ENCODE measurements at places on chromosomes 11 and 22.
A peak's percentile ranks its signal among the peaks of the same experiment; 100 is the strongest.

GRCh38 chr11:68968306-68969250 is 12.2 kb downstream of the MRGPRD start:
- DNase-seq: no peak

GRCh38 chr22:35367331-35367886 is 13.5 kb upstream of the HMOX1 start:
- no peak for DNase-seq

DNA sequence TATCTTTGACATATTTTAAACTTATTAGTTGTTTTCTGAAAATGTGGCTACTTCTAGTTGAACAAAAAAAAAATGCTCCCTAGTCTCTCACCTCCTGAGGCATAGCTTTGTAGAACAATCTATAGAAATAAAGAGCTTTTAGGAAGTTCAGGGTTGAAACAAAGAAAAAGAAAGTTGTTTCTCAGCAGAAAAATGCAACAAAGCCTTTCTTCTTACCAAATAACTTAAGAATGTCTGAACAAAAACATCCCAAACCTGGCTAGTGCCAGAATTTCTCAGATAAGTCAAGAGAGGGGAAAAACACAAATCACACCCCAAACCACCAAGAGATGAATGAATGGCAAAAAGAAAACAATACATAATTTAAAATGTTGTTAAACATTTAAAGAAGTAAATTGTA is 114.1 kb downstream of the MAML2 start:
- DNase-seq: no peak

DNA sequence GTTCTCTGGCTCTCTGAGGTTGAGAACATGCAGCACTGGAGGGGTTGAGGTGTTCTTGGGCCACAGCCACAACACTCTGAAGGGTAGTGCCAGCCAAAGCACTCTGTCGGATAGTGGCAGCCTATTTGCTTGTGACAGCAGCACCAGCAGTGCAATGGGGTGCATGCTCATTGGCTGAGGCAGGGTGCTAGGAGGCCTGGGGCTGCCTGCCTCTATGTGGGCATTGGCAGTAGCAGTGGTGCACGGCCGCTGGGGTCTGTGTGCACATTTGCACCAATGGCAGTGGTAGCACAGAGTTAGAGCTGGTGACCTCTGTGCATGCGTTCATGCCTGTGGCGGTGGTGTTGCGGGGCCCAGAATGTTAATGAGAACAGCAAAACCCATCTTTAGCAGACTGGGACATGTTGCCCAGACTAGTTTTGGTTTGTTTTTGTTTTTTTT is 25.4 kb downstream of the PI4KA start:
- no peak for DNase-seq

DNA sequence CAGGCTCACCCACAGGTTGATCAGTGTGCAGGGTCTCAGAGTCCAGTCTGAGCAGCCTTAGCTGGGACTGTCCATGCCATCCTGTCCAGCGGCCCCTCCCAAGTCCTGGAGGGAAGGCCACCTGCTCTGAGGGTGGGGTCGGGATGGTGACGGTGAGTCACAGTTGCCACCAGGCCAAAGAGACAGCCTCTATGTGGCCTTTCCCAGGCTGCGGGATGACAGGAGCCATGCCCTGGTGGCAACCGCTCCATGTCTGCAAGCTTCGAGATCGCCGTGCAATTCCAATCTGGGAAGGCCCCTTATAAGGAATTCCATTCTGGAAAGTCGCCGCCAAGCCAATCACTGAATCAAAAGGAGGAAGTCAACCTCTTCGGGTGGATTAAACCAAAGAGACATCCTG is 47.5 kb downstream of the RTL6 start:
- no peak for DNase-seq

- DNase-seq: no peak
These were observed 2.5 kb upstream of the IGLL5 start for GRCh38 chr22:22884888-22885840.

DNA sequence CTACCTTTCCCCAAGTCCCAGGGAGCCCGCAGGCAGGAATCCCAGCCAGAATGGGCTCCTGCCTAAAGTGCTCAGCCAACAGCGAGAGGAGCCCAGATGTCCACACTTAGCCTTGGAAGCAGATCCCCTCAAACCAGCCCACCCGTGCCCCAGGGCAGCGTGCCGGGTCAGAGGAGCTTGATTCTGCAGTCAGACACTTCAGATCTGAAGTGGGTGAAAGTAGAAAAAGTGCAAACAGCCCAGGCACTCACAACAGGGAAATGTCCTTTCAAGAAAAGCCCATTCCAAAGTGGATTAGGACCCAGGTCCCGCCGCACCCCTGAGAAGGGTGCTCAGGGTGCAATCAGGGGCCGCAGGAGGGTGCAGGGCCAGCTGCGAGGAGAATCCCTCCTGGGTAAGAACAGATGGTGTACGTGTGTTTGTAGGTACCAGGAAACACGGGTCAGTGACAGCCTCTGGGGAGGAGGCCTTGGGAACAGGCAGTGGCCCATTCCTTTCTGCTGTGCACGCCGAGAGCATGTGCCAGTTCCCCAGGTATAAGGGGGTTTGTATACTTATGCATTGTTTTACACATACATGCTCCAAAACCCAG is 17.7 kb downstream of the ELFN2 start:
- DNase-seq: no peak

DNA sequence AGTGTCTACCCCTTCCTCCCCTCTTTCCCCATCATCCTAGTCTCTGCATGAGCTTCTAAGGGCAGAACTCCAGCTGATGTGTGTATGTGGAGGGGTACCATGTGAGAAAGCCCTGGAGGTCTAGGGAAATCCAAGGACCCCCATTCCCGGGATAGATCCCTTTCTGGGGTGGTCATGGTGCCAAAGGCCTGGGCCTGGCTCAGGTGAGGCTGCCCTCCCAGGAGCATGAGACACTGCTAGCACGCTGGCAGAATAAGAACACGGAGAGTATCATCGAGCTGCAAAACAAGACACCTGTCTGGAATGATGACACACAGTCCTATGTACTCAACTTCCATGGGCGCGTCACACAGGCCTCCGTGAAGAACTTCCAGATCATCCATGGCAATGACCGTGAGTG is 19.6 kb downstream of the TUB start:
- no peak for DNase-seq

DNA sequence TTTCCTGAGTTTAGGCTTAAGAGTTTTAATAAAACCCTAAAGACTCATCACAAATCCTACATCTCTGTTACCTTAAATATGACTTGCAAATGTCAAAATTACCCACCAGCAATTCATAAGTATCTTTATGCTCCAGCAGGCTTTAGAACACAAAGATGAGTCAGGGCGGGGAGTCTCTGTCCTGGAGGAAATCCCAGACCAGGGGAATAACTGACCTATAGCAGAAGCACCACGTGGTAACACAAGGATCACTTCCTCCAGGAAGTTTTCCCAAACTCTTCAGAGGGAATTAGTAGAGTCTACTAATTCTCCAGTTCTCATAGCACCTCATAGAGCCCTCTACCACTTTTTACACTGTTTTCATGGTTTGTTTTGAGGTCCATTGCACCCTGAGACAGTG is 217.0 kb downstream of the NAV2 start:
- no peak for DNase-seq

- no peak for DNase-seq
These were observed 4.5 kb downstream of the MAPK8IP2 start for GRCh38 chr22:50605002-50605612.

DNA sequence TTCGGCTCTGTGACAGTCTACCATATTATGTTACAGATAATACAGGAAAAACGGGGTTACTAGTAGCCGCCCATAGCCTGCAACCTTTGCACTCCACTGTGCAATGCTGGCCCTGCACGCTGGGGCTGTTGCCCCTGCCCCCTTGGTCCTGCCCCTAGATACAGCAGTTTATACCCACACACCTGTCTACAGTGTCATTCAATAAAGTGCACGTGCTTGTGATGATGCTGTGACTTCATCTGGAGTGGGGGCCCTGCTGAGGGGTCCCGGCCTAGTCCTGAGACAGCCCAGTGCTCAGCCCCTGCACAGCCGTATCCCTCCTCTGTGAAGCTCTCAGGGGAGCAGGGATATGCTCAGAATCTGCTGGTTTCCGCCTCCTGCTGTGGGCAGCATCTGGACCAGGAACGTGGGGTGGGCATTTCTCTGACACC is 1.2 kb downstream of the IFITM1 start:
- no peak for DNase-seq

DNA sequence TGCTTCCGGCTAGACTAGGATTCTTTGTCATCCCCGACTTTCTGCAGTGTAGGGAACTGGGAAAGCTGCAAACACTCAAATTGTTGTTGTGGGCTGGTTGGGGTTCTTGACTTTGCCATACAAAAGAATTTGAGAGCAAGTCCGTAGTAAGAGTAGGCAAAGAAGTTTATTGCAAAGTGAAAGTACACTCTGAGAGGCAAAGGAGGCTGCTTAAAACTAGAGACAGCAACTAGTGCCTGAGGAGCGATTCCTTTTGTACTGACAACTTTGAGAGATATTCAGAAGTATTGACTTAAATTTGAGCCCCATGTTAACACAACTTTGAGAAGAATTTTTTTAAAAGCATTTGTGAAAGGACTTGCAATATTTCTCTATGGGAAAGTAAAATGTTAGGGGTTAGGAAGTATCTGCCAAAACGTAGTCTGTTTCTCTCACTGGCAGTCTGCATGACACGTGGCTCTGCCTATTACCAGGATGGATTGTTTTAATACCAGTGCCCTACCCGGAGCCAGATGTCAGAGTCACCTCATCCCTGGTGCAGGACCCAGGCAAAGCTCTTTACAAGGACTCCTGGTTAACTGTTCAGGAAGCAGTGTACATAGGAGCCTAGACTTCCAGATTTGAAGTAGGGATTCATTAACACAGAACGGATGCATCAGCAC is 85.0 kb upstream of the CLPB start:
- no peak for DNase-seq

DNA sequence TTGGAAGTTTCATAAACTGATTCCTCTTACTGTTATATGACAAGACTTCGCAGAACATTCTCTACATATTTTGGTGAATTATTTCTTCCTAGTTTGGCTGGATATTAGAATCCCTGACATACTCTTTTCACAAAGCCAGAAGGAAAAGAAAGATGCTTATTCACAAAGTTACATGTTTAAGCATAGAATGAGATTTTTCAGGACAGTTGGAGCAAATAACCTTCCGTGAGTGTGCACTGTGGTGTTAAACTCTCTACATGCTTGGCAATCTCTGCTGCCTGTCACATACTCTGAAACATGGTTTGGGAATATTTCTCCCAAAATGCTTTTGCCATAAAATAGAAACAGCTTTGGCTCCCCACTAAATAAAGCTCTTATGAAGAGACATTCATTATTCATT is 230.0 kb upstream of the MTNR1B start:
- no peak for DNase-seq

- DNase-seq: no peak
These were observed 34.2 kb downstream of the MACROD1 start for GRCh38 chr11:64131683-64132190.

- DNase-seq: no peak
These were observed 67.0 kb downstream of the ETS1 start for GRCh38 chr11:128520206-128520887.

- no peak for DNase-seq
These were observed 55.0 kb upstream of the EMID1 start for GRCh38 chr22:29150701-29151100.

- no peak for DNase-seq
These were observed 88.2 kb upstream of the DDI1 start for GRCh38 chr11:103948187-103948763.

DNA sequence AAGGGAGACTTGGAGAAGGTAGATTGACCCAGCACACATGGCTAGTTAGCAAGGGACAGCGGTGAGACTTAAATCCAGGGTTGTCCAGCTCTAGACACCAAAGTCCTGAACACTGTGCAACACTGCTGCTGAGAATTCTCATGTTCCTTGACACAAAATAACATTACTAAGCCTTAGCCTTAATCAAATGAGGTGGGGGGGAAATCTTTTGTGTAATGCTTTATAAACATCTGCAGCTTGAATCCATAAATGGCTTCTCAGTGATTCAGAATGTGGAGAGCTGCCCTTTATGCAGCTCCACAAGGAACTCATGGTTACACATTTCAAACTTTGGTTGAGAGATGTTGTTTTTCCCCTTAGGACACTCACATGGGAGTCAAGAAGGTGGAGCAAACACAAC is 80.0 kb downstream of the CD44 start:
- DNase-seq: no peak

GRCh38 chr11:128525411-128526243 is 61.7 kb downstream of the ETS1 start:
- DNase-seq: no peak

DNA sequence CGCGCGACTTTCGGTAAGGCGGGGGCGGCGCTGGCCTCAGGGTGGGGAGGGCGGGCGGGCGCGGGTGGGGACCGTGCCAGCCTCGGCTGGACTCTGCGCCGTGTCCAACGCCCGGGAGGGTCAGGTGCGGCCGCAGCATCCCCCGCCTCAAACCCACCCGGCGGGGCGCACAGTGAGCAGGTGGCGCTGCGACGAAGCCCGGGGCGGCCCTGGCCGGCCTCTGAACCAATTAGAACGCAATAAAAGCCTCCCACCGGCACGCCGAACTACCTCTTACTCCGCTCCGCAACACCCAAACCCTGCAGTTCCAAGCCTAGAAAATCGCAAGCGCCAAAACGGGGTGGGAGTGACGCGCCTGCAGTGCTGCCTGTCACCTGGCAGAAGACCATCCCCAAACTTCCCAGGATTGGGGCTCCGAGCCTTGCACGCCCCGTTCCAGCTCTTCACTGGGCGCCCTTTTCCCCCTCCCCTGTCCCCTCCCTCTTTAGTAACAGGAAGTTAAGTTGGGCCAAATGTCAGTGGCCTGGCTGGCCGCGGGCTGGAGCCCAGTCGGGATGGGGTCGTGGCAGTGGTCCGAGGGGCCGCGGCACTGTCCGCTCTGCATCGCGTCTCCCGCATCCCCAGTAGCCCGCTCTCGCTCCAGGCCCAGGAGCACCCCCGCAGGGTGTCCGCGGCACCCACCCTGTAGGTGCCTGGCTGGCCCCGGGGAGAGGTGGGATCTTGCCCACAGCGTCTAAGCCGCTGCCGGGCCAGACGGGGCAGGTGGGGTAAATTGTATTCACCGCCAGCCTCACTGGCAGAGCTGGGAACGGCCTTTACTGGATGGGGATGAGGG is 541 bp downstream of the MICAL2 start:
- no peak for DNase-seq

- peak; percentile 24 for DNase-seq
These were observed 7.2 kb upstream of the BID start for GRCh38 chr22:17781319-17782031.

GRCh38 chr11:110119317-110119716 is 26.1 kb downstream of the ZC3H12C start:
- no peak for DNase-seq

DNA sequence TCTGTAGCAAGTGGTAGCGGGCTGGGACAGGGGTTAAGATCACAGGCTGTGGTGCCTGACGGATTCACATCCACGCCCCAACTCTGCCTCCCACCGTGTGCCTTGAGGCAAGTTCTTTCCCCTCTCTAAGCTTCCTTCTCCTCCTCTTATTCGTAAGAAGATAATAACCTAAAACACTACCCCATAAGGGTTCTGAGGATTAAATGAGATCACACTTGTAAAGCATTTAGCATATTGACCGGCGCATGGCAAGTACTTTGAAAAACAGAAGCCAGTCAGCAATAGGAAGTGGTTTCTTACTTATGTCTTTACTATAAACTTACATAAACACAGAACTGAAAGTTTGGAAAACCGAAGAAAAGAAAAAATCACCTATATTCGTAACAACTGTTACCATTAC is 15.5 kb upstream of the LMO2 start:
- DNase-seq: no peak
